ENCODE measurements at places on chromosomes 2 and 18.

GRCh38 chr18:23650968-23651927 lies 11.5 kb downstream of the ANKRD29 start:
- no peak for DNase-seq

DNA sequence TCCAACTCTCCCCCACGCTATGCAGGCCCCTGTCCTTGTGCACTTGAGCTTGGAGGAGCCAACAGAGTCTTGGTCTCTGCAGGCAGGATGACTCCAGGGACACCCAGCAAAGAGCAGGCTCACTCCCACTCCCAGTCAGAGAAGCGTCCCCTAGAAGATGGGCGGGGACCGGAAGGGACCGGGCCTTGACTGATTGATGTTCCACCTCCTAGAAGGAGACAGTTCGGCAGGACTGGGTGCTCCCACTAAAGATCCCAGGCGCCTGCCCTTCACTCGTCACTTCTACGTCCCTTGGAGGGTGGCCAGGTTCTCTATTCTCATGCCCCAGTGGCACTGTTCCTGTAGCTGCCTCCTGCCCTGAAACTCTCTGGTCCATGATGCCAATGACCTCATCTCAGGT lies 3.2 kb upstream of the SP100 start:
- no peak for DNase-seq

DNA sequence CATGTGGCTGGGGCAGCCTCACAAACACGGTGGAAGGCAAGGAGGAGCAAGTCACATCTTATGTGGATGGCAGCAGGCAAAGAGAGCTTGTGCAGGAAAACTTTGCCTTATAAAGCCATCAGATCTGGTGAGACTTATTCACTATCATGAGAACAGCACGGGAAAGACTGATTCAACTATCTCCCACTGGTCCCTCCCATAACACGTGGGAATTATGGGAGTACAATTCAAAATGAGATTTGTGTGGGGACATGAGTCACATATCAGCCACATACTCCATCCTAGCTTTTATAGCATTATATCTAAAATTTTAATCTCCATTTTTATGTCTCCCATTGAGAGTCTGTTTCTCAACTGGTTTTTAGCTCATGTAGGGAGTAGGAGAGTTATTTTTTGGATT lies 45.7 kb downstream of the ICOS start:
- DNase-seq = no peak

- no peak for DNase-seq
These were observed 421.7 kb downstream of the STK39 start for GRCh38 chr2:167825664-167826063.

DNA sequence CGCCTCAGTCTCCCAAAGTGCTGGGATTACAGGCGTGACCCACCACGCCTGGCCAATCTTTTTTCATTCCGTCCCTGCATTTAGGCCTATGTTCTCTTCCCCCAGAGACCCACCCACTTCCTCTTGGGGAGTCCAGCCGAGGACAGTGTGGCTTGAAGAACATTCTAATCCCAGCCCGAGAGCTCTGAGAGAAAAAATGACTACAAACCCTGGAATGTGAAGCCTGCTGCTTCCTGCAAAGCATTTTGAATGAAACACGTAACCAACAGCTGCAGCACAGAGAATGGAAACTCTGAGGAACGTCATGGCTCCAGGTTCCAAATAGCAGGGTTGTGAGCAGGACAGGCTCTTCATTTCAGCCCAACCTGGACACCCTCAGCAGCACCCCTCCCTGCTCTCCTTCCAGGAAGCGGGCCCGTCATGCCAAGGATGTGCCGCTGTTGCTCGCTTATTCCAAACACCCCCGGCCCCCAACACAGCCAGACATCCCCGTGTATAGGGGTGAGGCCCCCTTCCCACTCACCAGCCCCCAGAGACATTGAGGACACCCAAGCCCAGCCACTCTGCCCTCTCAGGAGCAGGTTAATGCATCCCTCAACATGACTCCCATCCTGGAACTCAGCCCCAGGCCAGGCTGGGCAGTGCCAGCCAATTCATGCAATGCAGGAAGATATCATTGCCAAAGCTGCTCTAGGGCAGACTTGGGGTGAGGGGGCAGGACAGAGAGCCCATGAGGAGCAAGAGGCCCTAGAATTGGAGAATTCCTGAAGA lies 139.8 kb downstream of the ZFP36L2 start:
- DNase-seq = no peak

GRCh38 chr2:102436323-102436722 lies 13.4 kb downstream of the IL18RAP start:
- DNase-seq = no peak

Data from CD4-positive, alpha-beta T cell treated with Interleukin-15 for 1 hour (primary cell).